ENCODE measurements at places on chromosomes 3 and 15.

GRCh38 chr3:173287361-173287760, 110.2 kb upstream of the NLGN1 start:
- no peak for DNase-seq

DNA sequence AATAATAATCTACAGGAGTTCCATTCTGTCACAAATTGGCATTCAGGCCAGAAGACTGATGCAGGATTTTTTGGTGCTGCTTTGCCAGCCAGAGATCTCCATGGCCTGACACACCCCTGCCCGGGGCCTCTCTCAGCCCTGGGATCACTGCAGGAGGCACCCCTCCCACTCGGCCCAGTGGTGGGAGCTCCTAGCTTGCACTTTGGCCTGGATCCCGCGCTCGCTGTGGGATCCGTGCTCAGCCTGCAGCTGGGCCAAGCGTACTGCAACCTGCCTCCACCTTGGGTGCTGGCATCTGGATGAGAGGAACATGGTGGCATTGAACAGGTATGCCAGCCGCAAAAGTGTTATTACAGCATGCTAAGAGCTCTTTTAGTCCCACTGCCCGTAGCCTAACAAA, 656.7 kb upstream of the CCDC54 start:
- no peak for DNase-seq

- DNase-seq = no peak
These were observed 40.9 kb upstream of the RNU6-1 start for GRCh38 chr15:67880651-67881182.

- no peak for DNase-seq
These were observed 15.5 kb downstream of the ATG3 start for GRCh38 chr3:112546216-112546759.

- no peak for DNase-seq
These were observed 70.0 kb upstream of the ABHD2 start for GRCh38 chr15:89018207-89018606.

GRCh38 chr15:62456011-62456920, 291.2 kb upstream of the C2CD4B start:
- DNase-seq = no peak

- DNase-seq = no peak
These were observed 10.5 kb downstream of the LOXL1 start for GRCh38 chr15:73936588-73937290.

- no peak for DNase-seq
These were observed 18.4 kb upstream of the TIMP4 start for GRCh38 chr3:12177126-12177525.

DNA sequence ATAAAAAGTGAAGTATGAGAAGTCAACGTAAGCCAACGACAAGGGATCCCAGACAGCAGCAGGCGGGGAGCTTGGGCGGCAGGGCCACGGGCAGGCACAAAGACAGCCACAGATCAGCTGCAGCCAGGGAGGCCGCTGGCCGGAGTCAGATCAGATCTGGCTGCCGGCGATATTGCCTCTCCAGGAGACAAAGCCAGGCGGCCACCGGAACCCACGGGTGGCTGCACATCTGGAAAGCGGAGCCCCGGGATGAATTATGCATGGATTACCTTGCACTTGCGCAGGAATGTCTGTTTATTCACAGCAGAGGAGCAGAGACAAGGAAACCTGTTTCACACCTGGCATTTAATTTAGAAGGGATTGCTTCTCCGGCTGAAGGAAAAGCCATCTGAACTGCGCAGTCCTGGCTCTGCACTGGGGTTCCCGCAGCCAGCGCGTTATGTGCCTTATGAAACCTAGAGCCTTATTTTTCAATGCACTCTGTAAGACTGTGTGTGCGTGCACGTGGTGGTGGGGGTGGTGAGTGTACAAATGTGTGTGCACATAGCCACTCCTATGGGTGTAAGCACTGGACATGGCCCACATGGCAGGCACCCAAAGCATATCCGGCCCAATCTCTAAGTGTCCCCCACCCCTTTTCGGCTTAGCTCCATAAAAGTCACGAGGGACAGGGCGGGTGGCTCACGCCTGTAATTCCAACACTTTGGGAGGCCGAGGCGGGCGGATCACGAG, 427.8 kb upstream of the MCTP2 start:
- DNase-seq = no peak

GRCh38 chr3:37937156-37937555, 53.4 kb upstream of the VILL start:
- no peak for DNase-seq

GRCh38 chr3:38573556-38573955, 75.9 kb downstream of the SCN5A start:
- DNase-seq = no peak

DNA sequence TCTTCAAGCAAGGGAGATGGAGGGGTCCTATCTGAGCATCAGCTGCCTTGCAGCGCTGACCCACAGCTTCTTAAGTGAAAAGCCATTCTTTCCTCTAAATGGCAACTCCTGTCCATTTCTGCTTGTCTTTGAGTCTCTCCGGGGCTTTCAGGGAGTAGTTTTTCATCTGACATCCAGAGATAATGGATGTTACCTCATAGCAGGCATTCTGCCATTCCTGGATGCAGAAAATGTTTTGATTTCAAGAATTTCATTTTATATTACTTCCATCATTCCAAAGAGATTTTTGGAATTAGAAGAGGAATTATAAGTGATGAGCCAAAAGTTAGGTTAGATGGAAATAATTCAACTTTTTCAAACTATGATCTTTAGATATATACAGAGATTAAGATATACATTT, 44.9 kb upstream of the GABRG3 start:
- DNase-seq = no peak

DNA sequence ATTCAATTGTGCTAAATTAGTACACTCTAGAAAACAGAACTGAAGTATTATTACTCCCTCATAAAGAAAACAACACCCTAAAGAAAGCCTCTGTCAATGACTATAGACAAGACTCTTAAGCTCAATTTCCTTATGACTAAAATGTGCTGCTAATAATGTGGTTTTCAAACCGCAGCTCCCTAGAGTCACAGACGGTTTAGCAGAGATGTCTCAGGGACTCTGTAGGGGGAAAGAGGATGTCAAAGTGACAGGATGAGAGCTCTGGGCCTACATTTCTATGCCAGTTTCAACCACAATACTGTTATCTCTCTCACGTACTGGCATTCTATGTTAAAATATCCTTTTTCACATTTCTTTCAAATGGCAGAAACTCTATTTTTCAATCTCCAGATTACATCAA, 37.6 kb upstream of the WDR49 start:
- peak; percentile 19 for DNase-seq

GRCh38 chr3:32469151-32469874, 33.3 kb downstream of the CMTM6 start:
- no peak for DNase-seq

GRCh38 chr3:38834717-38835116, 18.7 kb upstream of the SCN10A start:
- DNase-seq = no peak

- DNase-seq = no peak
These were observed 1.1 kb downstream of the EAF2 start for GRCh38 chr3:121836064-121836463.

DNA sequence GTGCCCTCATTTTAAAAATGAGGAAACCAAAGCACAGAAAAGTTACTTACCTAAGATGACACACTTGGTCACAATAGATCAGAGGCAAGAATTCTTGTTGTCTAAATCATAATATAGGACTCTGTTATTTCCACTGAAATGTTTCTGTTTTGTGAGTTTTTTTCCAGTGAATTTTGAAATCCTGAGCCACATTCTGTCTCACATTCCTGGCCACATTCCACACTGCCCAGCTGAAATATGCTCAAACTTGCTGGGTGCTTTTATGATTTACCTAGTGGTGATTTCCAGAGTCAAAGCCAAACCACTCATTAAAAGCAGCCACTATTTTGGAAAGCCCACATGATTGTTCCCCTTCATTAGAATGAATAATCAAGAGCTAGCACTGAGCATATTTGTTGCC, 82.3 kb upstream of the NPHP3 start:
- DNase-seq = no peak

- no peak for DNase-seq
These were observed 65.4 kb upstream of the ITGA11 start for GRCh38 chr15:68497206-68497910.

DNA sequence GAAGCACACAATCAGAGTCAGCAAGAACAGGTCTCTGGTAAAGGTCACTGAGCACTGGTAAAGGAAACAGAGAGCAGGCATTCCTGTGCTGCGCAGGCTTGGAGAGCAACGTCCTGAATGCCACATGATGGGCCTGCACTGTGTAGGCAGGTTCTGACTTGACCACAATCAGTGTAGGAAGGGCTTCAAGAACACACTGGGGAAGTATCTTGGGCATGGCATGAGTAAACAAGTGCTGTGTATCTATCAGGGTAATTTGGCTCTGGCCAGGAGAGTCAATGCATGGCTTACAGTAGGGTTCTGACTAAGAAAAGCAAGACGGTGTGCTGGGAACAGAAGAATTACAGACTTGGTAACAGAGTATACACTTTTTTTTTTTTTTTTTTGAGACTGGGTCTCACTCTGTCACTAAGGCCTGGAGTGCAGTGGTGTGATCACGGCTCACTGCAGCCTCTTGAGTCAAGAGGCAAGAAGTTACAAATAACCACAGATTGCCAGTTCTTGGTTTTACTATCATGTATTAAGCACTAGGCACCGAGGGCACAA, 30.6 kb downstream of the TBC1D2B start:
- peak; percentile 28 for DNase-seq

- DNase-seq = no peak
These were observed 603.2 kb upstream of the KCNMB2 start for GRCh38 chr3:177932750-177933660.

GRCh38 chr3:12894629-12895028, 53.3 kb upstream of the RPL32 start:
- DNase-seq = no peak

- no peak for DNase-seq
These were observed 48.6 kb downstream of the FAH start for GRCh38 chr15:80201256-80202015.

DNA sequence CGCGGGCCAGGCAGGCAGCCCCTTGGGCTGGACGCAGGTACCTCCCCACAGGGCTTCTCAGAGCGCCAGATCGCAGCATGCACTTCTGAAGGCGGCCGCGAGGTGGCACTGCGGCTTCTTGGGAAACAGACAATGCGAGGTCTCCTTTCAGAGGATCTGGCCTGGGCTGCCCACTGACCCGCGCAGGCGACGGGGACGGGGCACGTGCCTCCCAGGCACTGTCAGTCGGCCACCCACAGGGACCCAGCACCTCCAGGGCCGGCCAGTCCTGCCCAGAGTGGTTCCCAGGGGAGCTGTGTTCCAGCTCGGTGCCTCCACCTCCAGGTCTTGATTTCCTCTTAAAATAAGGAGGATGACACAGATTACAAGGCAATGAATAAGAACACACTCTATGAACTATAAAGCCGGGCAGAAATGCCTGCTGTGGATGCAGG, 24.4 kb upstream of the TXNRD3 start:
- peak; percentile 74 for DNase-seq

GRCh38 chr3:105865867-105866350, 2.9 kb downstream of the CBLB start:
- DNase-seq = no peak

DNA sequence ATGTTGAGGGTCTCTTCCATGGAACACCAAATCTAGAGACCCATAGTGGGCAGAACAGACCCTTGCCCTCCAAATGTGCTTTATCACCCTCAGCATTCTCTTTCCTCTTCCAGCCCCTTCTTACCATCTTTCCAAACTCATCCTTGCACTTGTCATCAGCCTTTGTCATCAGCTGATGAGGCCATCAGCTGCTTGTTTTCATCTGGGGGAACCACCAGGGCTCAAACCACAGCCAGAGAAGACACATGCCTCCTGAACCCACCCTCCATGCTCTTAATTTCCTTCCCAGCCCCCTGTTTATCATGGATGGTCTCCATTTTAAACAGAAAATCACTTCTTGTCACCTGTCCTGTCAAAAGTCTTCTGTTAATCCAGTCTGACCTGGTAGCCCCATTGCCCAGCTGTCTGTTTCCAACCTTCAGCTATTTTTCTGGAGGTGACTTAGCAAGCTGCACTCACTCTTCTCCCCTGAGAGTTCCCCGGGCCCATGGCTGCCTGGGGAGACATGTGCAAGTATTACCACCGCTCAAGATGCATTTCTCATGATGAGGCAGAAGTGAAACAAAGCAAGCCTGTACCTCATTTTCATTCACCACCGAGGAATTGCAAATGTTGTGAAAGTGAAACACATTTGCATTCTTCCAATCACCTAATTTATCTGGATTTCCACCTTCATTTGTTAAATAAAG, 14.7 kb upstream of the SYNM start:
- DNase-seq = no peak

DNA sequence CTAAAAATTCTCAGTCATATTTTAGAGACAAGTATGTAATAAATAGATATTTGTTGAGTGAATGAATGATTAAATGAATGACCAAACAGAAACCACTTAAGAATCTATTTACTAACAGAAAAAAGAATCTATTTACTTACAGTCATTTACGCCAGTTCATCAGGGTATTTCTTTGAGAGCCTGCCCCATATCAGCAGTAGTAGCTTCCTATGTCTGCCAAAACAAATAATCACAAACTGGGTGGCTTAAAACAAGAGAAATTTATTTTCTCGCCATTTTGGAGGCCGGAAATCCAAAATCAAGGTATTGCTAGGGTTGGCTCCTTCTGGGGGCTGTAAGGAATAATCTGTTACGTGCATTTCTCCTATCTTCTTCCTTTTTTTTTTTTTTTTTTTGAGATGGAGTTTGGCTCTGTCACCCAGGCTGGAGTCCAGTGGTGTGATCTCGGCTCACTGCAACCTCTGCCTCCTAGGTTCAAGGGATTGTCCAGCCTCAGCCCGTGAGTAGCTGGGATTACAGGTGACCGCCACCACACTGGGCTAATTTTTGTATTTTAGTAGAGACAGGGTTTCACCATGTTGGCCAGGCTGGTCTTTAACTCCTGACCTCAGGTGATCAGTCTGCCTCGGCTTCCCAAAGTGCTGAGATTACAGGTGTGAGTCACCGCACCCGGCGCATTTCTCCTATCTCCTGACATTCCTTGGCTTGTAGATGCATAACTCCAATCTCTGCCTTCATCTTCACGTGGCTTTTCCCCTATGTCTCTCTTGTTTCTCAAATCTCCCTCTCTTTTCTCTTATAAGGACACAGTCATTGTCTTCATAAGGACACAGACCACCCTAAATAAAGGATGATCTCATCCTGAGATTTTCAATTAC, 65.2 kb upstream of the SPPL2A start:
- no peak for DNase-seq

GRCh38 chr3:197504641-197505121, 51.1 kb downstream of the BDH1 start:
- DNase-seq = no peak

- DNase-seq = no peak
These were observed 129.6 kb downstream of the CTNNB1 start for GRCh38 chr3:41328926-41329325.

GRCh38 chr15:92643849-92644815, 11.4 kb downstream of the FAM174B start:
- DNase-seq = no peak

DNA sequence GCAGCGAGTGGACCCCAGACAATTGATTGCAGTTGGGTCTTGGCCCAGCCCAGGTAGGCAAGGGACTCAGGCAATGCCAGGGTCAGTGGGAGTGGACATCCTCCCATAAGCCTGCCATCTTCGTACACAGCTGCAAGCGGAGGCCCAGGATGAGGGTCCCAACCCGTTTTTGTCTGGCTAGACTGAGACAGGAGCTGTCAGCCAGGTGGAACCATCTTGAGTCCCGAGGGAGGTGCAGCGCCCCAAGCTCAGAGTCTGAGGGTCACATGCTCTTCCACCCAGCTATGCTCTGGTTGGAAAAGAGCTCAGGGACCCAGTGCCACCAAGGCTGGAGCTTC, 22.6 kb upstream of the IP6K2 start:
- no peak for DNase-seq

Measured in stimulated activated naive CD4-positive, alpha-beta T cell treated with Interleukin-2 at 50 U/mL for 16 hours (primary cell).